Activated CD8-positive, alpha-beta memory T cell treated with anti-CD3 and anti-CD28 coated beads, Interleukin-2, amount 50 U/mL, for 48 hours (primary cell): ENCODE measurements at places on chromosomes 13 and 19.

DNA sequence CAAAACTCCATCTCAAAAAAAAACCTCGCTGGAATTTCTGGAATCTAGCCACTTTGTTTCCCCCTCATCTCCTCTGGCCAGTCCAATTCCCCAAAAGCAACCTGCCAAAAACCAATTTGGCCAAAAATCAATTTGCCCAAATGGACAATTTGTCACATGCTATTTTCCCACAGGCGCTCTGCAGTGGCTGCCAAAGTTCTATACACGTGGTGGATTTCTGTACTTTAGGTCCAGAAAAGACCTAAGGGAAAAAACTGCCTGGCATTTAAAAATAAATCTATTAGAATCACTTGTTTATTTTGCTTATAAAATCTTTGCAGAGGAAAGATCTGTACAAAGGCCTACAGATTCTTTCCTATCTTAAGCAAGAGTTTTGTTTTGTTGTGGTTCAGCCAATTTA lies 79.4 kb downstream of the MAP4K1 start:
- no peak for DNase-seq

- no peak for DNase-seq
These were observed 9.8 kb downstream of the DCAF15 start for GRCh38 chr19:13961826-13962698.

DNA sequence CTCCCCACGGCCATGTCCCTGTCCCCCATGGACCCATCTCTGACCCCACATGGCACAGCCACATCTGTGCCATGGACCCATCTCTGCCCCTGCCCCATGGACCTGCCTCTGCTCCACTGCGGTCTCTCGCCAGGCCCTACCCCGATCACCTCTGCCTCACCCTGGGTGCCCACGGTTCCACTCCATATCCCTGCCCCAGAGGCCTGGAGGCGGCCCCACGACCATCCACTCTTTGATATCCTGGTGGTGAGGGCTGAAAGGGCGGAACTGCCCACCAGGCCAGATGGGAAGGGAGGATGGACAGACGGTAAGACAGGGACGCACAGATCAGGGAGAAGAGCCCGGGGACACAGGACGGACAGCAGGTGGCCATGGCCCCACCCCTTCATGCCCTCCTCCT lies 327 bp downstream of the PTGER1 start:
- no peak for DNase-seq

GRCh38 chr19:45144431-45145269 lies 16.1 kb downstream of the NKPD1 start:
- DNase-seq = no peak

- DNase-seq = no peak
These were observed 62.3 kb upstream of the ZNF724 start for GRCh38 chr19:23312515-23312914.

DNA sequence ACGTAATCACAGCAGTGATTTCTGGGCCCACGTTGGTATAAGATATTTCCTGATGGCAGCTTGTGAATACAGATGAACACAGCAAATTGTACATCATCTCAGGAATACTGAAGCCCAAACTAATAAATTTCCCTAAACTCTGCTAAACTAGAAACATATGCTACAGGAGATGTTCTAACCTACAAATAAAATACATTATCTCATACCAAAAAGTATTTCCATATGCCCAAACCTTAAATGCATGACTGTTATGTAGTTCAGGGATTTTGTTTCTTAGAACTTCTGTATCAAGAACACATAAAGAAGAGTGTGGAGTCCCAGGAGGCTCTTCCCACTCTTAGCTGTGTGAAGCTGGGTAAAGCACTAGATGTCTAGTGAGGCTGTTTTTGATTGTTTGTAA lies 138.4 kb downstream of the RFC3 start:
- DNase-seq = no peak

DNA sequence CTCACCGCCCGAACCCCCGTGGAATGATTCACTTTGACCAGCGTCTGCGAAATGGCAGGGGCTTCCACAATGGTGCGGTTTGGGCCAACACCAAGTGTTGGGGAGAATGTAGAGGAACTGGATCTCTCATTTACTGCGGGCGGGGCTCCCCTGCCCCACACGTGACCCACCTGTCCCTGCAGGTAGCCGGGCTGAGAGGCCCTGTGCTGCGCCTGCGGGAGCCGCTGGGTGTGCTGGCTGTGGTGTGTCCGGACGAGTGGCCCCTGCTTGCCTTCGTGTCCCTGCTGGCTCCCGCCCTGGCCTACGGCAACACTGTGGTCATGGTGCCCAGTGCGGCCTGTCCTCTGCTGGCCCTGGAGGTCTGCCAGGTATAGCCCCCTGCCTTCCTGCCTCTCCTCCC lies 5.8 kb upstream of the FLT3LG start:
- no peak for DNase-seq

DNA sequence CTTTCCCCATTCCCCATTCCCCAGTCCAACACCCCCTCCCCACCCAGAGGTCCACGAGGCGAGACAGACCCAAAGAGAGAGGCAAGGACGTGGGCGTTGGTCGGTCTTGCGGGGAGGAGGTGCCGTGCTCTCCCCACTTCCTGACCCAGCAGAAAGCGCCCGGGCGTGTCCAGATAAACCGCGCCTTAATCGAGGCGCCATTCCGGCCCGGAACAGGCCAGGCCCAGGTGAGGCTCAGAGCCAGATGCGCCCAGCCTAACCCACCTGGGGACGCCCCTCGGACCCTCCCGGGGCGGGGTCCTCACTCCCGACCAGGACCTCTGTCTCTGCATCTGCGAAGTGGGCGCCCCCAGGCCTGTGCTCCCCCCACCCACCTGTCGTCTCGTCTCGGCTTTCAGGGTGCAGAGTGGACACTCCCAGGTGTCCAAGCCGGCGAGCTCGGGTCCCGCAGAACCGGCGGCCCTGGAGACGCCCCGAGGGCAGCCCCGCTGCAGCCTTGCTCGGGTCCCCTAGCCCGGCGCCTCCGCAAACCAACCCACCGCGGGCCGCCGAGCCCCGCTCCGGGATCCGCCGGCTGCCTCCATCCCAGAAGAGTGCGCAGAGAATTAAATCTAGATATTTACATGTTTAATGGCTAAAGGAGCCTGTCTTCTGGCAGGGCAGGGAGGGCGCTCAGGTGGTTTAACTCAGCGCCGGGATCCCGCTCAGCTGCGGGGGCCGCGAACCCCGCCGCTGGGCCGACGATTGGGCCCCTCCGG lies 5.0 kb upstream of the ONECUT3 start:
- no peak for DNase-seq

GRCh38 chr13:77507931-77508776 lies 27.4 kb upstream of the SCEL start:
- DNase-seq = no peak

DNA sequence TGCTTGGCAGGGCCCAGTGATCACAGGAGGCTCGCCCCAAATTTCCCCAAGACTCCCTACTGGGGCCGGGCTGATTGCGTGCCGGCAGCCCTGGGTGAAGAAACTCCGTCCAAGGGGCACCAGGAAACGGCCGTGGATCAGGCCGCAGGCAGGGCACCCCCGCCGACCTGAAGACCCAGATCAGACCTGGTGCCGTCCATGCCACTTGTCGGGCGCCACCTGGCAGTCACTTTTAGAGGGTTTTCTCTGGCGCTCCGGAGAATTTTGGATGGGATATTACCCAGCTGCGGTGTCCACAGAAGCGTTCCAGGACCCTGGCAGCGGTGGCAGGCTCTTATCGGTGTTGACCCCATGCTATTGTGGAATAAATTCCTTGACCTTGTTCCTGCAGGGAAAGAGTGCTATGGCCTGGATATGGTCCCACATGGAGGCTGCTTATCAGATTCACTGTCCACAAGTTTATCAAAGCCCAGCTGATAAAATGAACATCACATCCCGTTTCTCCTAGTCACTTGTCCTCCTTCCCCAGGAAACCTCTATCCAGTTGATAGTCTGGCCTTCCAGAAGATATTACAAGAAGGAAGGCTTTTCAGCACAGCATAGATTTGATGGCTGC lies 38.2 kb downstream of the IGFL2 start:
- no peak for DNase-seq

GRCh38 chr13:81682081-81682630 lies 1341.2 kb upstream of the SPRY2 start:
- no peak for DNase-seq

GRCh38 chr13:33904431-33904830 lies 86.5 kb downstream of the RFC3 start:
- DNase-seq = no peak

DNA sequence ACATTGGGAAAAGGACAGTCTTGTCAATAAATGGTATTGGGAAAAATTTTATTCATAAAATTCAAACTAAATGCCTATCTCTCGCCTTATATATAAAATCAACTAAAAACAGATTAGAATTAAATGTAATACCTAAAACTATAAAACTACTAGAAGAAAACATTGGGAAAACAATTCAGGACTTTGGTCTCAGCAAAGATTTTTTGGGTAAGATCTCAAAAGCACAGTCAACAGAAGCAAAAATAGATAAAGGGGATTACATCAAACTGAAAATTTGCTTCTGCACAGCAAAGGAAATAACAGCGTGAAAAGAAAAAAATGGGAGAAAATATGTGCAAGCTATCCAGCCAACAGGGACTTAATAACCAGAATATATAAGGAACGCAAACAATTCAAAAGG lies 24.3 kb upstream of the ZC3H13 start:
- DNase-seq = no peak

- DNase-seq = no peak
These were observed 384.5 kb downstream of the IRS2 start for GRCh38 chr13:109401891-109402290.

DNA sequence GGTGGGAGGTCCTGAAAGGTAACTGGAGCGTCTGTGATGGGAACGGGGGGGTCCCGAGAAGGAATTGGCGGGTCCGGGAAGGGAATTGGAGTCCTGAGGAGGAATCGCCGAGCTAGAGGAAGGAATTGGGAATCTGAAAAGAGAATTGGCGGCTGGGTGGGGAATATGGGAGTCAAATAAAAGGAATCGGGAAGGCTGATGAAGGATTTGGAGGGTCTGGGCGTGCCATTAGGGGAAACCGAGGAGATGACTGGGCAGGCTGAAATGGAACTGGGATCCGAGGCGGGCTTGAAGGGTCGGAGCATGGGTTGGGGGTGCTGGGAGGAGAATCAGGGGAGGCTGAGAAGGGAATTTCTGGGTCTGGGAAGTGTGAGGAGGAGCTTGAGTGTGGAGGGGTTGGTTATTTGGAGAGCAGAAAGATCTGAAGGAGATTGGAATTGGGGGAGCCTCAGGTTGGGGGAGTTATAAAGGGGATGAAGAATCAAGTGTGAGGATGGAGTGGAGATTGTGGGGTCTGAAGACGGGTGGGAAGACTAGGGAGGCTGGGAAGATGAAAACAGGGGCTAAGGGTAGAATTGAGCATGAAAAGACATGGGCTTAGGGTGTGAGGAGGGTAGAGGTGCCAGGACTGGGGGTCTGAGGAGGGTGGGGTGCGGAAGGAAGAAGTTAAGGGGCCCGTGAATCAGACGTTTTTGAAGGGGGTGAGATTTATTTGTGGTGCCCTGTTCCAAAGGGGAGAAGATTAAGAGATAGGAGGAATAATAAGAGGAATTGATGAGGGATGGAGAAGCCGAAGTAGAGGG lies 718 bp downstream of the ACTN4 start:
- DNase-seq = no peak

DNA sequence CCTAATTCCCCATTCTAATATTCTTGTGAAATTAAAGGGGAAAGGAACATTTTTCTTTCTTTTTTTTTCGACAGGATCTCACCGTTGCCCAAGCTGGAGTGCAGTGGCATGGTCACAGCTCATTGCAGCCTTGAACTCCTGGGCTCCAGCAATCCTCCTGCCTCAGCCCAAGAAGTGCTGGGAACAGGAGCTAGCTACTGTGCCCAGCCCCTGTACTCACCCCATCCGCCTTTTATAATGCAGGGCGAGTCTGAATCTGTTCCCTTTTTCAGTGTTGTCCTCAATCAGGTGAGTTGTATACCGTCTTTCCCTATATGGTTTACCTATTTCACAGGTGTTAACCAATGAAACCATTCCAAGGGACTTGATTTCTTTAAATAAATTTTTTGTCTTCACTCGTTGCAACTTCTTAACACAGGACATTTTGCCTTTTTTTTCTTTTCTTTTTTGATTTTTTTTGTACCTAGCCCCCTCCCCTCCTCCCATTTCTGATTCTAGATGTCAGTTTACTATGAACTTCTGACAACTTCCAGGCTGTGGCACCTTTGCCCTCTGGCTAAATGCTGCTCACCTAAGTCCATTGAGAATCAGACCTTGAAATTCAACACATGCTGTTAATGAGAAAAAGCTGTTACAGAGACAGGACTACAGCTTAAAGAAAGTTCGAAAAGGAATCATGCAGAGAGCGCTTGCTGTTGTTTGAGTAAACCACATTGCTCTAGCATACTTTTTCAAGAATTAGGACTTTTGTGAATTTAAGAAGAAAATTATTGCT lies 562.1 kb upstream of the KLF12 start:
- DNase-seq = no peak

DNA sequence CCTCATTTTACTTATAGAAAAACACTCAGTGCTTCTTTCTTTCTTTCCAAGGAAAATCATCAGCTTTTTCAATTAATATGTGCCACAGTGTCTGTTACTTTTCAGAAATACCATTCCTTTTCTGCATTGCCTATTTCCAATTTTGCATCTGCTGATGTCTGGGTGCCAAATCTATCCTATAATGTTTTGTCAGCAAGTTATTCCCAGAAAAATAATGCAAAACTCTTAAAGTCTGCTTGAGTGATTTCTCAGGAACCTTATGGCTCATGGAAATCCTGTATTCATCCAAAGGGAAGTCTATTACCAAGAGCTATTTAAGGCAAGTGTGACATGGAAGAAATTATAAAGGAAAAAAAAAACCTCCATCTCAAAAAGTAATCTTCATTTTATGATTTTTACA lies 224.4 kb downstream of the FGF14 start:
- no peak for DNase-seq

- DNase-seq = no peak
These were observed 75.1 kb downstream of the URI1 start for GRCh38 chr19:30017172-30017571.

DNA sequence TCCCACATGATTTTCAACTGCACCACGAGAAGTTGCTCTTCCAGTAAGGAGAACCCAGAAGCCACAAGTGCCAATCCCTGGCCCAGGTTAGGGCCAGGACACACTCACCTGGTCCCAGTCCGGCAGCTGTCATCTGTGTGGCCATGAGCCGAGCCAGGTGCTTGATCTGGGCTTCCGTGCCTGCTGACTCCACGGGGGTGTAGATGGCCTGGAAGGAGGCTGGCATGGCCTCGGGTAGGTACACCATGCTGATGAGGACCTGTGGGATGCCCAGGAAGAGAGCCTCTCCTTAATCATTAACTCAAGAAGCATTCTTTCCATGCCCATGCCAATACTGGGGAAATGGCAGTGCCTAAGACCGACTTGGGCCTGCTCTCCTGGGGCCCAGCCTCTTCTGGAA lies 19.9 kb upstream of the RSPH6A start:
- DNase-seq = no peak
